Stimulated activated CD4-positive, alpha-beta T cell treated with anti-CD3 and anti-CD28 coated beads, Interleukin-15, amount 100 ng/mL, for 48 hours (primary cell): ENCODE measurements at places on chromosomes 5 and 9.

DNA sequence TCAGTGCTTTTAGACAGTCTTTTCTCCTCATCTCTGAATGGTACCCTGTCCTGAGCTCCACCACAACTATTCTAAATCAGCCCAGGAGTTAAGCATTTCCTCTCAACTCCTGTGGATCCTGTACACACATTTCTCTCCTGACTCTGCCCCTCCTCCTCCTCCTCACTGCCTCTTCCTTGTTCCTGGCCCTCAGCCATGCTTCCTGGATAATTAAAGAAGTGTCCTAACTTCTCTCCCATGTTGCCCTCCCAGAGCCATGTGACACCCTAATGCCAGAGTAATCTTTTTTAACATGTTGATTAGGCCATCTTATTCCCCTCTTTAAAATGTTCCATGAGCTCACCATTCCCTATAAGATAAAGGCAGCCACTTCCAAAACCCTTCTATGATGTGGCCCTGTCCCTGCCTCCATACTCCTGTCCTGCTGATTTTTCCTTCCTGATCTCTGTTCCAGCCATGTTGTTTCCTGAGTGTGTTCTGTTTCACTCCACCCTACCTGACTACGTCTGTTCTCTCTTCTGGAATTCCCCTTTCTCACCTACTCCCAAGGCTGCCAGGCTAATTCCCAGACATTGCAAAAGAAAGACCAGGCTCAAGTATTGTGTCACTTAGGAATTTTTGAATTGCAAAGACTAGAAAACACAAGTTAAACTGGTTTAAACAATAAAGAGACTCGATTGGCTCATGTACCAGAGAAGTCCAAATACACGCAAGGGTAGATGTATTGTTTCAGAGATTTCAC, 295.2 kb downstream of the MAST4 start:
- DNase-seq, result no peak

- DNase-seq, result no peak
These were observed 481.1 kb downstream of the NR2F1-AS1 start for GRCh38 chr5:93099902-93100347.

DNA sequence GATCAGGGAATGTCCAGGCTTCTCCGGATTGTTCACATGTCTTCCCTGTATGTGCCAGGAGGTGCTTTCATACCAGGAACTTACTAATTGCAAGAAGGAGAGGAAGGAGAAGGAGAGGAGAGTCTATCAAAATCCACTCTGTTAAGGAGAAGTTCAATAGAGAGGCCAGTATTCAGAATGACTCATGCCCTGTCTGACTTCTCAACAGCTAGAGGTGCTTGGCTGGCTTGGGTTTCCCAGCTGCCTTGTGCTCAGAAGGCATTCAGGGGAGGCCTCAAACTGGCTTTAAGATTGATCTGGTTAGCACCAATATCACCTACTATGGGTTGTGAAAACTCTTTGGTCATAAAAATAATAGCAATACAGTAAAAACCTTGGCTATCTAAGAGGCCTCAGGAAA, 167.9 kb upstream of the GLRA1 start:
- DNase-seq, result no peak

GRCh38 chr5:103668281-103668680, 105.7 kb upstream of the NUDT12 start:
- no peak for DNase-seq

- DNase-seq, result no peak
These were observed 75.1 kb downstream of the MRPS27 start for GRCh38 chr5:72244862-72245371.

GRCh38 chr5:145811834-145812625, 23.1 kb downstream of the PRELID2 start:
- DNase-seq, result no peak

GRCh38 chr5:180820788-180821321, 18.2 kb upstream of the MGAT1 start:
- no peak for DNase-seq

DNA sequence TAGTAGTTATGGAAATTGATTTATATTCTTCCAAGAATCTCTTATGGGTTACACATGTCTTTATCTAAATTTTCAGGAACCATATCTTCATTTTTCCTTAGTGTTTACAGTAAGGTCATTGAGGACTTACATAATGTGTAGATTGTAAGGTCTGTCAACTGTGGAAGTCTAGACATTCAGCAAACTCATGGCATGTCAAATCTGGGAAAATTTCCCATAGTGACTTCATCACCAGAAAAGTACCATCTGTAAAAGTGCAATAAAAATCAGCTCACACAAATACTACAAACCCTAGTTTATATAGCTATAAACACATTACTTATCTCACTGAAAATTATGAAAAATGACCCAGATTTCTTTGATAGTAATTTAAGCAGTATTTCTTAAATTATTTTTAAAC, 419.4 kb downstream of the MTRR start:
- no peak for DNase-seq

GRCh38 chr5:10747678-10748622, 13.1 kb downstream of the DAP start:
- DNase-seq, result no peak

GRCh38 chr5:1021136-1021968, 12.8 kb downstream of the NKD2 start:
- no peak for DNase-seq

DNA sequence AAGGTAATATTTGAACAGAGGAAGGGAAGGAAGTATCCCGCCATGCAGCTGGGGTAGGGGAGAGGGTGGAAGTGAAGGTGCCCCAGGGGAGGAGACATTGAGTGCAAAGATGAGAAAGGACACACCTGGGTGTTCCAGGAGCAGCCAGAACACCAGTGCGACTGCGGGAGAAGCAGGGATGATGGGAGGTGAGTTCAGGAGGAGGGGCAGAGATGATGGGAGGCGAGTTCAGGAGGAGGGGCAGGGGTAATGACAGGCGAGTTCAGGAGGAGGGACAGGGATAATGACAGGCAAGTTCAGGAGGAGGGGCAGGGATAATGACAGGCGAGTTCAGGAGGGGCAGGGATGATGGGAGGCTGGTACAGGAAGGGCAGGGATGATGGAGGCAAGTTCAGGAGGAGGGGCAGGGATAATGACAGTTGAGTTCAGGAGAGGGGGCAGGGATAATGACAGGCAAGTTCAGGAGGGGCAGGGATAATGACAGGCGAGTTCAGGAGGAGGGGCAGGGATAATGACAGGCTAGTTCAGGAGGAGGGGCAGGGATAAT, 17.2 kb upstream of the SPOCK1 start:
- no peak for DNase-seq

- no peak for DNase-seq
These were observed 243.7 kb downstream of the CWC27 start for GRCh38 chr5:65012301-65012892.

DNA sequence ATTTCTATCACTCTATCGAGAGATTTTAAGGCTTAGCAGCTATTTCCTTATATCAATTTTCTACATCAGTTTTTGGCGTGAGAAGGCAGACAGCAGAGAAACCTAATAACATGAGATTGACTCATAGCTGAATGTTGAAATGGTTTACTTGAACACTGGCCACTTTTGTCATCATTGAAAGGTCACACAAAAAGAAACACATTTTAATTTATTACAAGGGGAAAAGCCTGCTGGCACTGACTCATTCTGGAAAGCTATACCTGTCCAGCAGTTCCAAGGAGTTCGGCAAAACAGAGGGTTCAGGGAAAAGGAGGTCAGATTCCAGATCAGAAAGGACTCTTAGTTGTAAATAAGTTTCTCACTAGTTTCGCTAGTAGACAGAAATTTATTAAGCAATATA, 566.4 kb downstream of the DNAH5 start:
- DNase-seq, result no peak

- no peak for DNase-seq
These were observed 69.7 kb downstream of the ZSWIM6 start for GRCh38 chr5:61401726-61402125.

DNA sequence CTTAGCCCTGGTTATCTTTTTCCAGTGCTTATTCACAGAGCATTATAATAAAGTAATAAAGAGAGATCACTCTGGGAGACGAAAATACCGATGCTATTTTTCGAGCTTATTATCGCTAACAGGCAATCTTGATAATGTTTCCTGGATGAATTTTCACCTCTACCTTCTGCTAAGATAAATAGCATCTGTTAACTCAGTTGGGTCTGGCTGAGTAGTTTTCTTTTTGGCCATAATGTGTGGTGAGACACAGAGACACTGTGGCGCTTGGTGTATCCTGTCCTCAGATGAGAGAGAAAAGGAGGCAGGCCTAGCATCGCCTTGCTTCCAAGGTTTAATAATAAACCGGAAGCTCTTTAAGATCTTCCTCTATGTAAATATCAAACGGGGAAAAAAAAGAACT, 46.2 kb upstream of the CDH12 start:
- no peak for DNase-seq

DNA sequence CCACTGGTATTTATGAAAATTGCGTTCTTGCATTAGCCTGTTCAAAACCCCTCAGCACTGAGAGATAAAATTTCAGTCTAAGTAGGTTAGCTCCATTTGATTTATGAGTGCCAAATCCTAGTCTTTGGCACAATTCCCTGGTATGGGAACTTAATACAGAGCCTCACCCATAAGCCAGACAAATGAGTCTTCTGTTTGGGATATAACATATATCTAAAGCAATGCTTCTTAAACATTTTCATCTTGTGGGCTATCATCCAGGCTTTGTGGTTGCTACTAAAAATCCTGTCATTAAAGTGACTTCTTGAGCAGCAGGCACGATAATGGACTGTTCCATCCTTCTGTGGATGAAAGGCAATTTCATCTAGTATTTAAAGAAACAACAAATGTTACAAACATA, 419.5 kb upstream of the ACTBL2 start:
- no peak for DNase-seq

- DNase-seq, result no peak
These were observed 295.3 kb upstream of the SLC24A2 start for GRCh38 chr9:20084125-20084524.

DNA sequence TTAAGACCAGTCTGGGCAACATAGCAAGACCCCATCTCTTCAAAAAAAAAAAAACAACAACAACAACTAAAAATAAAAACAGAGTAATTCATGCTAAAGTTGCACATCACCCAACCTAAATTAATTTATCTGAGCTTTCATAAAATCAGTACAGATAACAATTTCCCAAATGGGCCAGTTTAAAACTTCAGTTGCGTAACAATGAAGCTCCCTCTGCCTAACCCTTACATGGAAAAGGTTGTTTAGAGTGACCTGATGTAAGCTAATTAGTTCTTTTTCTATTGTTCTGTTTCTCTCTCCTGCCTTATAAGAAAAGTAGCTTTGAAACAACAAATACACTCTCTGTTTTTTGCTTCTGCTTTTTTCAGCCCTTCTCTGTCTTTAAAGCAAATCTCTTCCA, 46.2 kb upstream of the SLC28A3 start:
- DNase-seq, result no peak

- DNase-seq, result peak; percentile 70
These were observed 55.8 kb downstream of the SLC22A5 start for GRCh38 chr5:132425009-132425937.

DNA sequence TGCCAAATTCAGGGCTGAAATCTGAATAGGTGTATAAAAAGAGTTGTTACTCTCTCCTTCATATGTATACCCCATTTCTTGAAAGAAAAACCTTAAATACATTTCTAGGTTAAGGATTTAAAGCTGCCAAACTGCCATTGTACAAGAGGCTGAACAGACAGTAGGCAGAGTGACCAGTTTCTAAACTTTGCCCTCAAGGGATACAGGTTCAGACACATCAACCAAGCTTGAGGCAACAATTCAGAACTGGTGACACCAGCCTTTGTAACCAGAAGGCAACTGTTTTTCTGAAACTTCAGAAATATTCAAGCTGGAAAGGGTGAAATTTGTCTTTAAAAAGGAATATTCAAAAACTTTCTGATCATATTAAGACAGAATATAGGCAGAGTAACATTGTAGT, 47.5 kb downstream of the FAM114A2 start:
- DNase-seq, result no peak

DNA sequence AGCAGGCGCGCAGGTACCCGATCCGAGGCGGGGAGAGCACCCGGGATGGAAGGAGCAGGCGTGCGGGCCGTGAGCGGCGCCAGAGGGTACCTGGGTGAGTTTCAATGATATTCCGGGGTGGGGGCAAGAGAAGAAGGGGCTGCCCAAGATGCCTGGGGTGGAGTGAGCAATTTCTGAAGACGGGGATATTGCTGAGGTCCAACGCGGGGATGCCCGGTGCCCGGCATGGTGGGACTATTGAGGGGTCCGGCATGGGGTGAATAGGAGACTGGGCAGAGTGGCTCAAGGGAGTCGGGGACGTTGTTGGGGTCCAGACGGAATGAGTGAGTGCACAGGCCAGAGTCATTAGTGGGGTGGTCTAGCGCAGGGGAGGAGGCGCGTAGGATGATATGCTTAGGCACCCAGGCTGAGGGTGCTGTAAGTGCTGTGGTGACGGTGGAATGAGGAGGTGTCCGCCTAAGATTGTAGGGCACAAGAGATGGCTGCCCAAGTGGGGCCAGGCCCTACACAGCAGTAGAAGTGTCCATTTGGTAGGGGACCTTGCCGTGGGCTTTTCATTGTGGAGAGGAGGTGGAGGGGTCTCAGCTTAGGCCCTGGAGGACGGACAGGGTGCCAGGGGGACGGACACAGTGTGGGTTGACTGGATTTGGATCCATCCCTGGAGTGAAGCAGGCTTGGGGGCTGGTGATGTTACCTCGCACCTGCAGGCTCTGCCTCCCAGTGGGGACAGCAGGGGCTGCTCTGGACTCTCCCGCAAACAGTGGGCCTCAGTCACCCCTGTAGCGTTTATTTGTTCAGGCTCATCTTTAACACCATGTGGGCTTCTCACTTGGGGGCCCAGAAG, 719 bp downstream of the MIGA2 start:
- DNase-seq, result no peak

DNA sequence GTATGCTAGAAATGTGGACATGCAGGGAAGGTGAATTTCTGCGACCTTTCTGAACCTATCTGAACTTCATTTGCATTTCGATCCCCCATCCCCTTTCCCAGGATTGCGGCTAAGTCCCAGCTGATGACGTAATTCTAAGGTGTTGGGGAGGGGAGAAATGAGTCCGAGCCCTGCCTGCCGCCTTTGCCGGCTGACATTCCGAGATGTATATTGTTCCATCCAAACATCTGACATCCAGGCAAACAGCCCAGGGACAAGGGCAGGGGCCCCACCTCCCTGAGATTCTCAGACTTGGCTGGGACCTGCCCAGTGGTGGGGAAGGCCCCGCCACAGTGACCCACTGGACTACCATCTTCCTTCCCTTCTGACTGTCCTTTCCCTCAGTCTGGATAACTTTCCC, 494.6 kb downstream of the ENC1 start:
- DNase-seq, result no peak

GRCh38 chr9:81492710-81493447, 196.5 kb downstream of the TLE1 start:
- no peak for DNase-seq

- no peak for DNase-seq
These were observed 157.2 kb upstream of the PHYKPL start for GRCh38 chr5:178389796-178390195.

- DNase-seq, result no peak
These were observed 29.2 kb downstream of the PCDHGC5 start for GRCh38 chr5:141517880-141518617.

DNA sequence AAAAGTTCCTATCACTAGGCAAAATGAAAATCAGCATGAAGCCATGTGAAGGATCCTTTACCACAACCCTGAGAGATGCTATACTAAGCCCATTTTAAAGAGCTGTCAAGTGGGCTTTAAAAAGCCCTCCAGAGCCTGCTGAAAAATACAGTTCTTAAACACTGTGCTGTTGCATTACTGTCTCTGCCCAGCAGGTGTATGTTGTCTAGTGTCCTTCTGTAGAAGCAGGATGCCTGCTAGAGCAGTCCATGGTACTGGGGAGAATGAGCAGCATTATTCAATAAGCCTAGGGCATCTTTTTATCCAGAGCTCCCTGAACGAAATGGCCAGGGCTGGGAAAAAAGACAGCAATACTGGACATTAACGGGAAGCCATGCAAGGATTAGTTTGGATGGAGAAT, 126.2 kb upstream of the PLCXD3 start:
- no peak for DNase-seq
